ENCODE measurements at places on chromosomes 12 and 14. TPM values are rescaled to one million over a fixed set of nuclear protein-coding genes. Genes with fewer than 3 reads are reported as not detected.

STAT2 gene
- total RNA-seq: 77.7 TPM

CMAS gene
- 139 TPM for total RNA-seq

SPIC gene
- total RNA-seq: not detected

MFAP5 gene
- total RNA-seq: 10.9 TPM

RNASE4 gene
- 62.1 TPM for total RNA-seq

IL22 gene
- total RNA-seq: not detected

SIX1 gene
- not detected for total RNA-seq

LIMA1 gene
- 279 TPM for total RNA-seq

PRPH gene
- total RNA-seq: 5.5 TPM

LRRC10 gene
- not detected for total RNA-seq

SLCO1C1 gene
- total RNA-seq: 1.1 TPM

CLEC4C gene
- not detected for total RNA-seq

CLEC4E gene
- total RNA-seq: not detected

KRT77 gene
- total RNA-seq: not detected

PCED1B gene
- total RNA-seq: 1.0 TPM

ATG14 gene
- total RNA-seq: 6.3 TPM

SCNN1A gene
- 289 TPM for total RNA-seq

HHIPL1 gene
- total RNA-seq: 1.0 TPM

DNA sequence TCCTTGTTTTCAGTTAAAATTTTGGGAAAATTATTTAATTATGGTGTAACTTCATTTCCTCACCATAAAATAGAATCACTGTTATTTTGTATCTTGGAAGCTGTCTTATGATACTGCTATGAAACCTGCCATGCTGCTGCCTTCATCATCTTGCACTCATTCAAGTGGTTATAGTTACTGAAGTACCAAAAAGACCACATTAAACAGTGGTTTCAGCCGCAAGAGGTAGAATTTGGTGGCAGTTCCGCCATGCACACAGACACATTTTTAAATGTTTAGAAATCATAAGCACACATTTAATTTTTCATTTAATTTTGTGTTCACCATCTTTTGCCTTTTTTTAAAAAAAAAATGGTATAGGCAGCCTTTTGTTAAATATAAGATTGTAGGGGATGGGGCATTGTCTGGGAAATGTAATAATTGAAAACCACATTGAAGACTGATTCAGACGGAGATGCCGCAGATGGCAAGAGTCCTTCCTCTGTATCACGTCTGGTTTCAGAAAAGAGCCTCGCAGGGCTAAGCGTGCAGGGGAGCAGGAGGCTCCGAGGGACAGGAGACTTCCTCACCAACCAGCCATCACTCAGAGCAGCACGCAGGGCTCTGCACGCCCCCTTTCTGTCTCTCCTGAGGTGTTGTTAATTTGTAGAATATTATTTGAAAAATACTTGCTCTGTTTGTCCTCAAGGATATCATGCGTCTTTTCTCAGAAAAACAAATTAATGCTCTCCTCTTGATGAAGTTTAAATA, 115.2 kb upstream of the PELI2 start:
- no peak for DNase-seq

DNA sequence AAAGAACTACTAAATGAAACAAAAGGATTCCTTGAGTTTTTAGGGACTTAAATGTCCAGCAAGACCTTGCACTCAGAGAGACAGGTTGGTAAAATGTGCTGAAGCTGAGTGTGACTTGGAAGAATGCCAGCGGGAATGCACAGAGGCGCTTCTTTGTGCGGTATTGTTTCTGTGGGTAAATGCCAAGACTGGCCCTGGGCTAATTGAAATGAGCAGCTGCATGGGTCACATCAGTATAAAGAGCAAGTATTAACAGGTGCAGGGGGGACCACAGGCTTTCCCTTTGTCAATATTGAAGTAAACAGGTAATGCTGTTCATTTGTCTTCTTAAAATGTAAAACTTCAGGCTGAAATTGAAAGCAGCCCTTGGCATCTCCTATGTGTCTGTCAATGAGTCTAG, 74.3 kb downstream of the LMO3 start:
- DNase-seq: no peak

GRCh38 chr12:49582201-49582600, 14.3 kb upstream of the MCRS1 start:
- no peak for DNase-seq

- DNase-seq: no peak
These were observed 12.6 kb downstream of the DDX55 start for GRCh38 chr12:123614531-123614930.

DNA sequence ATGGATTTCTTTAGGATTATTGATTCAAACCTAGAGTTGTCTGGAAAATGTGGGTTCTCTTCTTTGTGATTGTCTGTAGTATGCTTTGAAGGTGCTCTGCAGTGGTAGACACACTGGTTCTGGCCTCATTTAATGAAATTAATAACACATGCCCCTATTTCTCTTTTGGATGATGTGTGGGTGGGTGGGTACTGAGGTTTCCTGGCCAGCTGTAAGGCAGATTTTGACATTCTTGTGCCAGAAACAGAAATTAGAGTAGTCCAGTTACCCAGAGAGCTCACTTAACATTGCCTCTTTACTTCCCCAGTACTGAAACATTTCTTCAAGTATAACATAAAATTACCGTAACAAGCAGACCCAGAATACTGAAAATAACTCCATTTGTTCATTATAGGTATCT, 14.4 kb downstream of the TSFM start:
- no peak for DNase-seq

GRCh38 chr14:94473666-94474410, 2.2 kb downstream of the SERPINA9 start:
- DNase-seq: no peak

- no peak for DNase-seq
These were observed 498 bp downstream of the SLC39A2 start for GRCh38 chr14:20999591-20999990.

DNA sequence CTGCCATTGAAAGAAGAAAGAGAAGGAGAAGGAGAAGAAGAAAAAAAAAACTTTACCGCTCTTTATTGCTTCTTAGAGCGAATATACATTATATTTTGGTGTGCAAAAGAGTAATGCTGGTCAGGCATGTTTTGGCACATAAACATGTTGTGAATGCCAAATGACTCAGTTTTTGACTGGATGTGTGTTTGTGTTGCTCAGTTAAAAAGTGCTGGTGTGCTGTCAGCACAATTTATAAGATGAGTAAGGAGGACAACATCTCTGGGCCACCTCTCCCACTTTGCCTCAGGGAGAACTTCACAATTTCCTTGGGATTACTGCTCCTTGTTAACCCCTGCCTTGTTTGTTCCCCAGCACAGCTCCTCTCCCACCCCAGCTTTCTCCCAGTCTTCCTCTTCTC, 584.8 kb downstream of the ETNK1 start:
- no peak for DNase-seq

- DNase-seq: peak; percentile 61
These were observed 43.5 kb downstream of the ERH start for GRCh38 chr14:69354383-69355153.

DNA sequence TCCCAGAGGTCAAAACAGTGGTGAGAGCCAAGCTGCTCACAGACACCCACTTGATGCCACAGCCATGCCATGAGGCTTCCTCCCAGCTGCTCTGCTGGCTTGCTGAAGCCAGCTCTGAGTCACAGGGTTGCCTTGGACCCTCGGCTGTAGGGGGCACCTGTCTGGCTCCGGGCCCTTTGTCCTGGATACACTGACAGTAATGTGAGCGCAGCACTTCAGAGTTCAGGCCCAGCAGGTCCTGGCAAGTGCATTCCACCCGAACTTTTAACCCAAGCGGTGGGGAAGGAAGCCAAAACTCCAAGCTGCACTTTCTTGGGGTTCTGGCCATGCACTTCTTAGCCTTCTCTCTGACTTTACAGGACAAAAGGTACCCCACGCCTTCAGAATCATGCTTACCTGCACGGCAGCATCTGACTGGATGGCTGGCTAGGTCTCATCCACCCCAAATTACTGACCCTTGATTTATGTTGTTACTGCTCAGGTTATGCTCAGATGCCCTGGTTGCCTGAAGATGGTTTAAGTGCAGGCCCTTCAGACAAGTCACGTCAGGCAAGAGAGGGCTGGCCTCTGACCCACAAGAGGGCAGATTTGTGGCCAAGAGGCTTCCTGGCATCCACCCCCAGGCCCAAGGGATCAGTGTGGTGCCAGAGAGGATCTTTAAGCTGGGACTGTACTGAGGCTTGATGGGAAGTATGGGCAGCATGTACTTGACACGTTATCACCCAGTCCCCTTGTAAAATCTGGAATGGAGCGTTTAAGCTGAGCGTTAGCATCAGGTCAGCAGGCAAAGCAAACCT, 24.8 kb downstream of the SLC25A29 start:
- DNase-seq: no peak

- DNase-seq: peak; percentile 21
These were observed 136.8 kb downstream of the CALM1 start for GRCh38 chr14:90533591-90534021.

- no peak for DNase-seq
These were observed 49.0 kb downstream of the MDGA2 start for GRCh38 chr14:47626151-47627035.

GRCh38 chr12:75814851-75815754, 216.5 kb downstream of the PHLDA1 start:
- no peak for DNase-seq

GRCh38 chr12:65372574-65372973, 94.1 kb downstream of the MSRB3 start:
- no peak for DNase-seq

DNA sequence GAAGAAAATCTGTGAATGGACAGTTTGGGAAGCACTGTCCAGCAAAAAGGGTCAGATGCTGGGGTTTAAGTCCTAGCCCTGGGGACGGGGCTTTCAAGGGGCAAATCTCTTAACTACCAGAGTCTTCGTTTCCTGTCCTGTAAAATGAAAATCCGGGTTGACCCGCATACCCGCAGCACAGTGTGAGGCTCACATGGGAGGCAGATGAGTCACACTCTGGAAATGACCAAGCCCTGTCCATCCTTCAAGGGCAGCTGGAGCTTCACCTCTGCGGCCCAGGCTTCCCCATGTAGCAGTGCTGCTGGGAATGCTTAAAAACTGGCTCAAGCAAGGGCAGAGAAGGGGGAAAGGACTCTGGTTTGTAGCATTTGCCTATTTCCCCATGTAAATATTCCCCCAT, 19.0 kb downstream of the FAM181A start:
- DNase-seq: no peak

DNA sequence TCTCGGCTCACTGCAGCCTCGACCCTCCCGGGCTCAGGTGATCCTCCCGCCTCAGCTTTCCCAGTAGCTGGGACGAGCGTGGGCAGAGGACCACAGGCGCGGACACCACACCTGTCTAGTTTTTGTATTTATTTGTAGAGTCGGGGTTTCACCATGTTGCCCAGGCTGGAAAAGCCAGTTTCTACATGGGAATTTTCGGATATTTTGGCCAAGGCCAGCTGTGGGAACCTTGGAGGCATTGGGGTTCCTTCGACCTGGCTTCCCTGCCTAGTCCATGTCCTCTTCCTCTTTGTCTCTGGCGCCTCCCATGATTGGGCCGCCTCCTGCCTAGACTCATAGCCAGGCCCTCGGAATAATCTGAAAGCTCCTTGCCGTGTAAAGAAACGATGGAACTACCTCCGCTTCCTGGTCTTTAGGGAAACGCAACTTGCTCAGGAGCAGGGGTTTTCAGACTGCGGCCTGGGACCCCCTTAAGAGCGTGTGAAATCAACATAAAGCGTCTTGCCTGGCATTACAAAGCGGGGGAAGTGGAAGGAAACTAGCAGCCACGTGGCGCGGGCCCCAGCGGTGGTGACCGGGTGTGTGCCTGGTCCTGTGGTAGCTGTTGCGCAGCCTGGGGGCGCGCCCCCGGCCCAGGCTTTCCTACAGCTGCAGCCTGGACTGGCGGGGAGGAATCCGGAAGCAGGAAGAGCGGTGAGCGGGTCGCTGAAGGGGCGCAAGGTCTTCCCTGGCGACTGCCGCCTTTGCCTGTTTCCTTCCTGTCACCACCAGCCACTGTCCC, 1.4 kb upstream of the HSP90AA1 start:
- DNase-seq: peak; percentile 63

DNA sequence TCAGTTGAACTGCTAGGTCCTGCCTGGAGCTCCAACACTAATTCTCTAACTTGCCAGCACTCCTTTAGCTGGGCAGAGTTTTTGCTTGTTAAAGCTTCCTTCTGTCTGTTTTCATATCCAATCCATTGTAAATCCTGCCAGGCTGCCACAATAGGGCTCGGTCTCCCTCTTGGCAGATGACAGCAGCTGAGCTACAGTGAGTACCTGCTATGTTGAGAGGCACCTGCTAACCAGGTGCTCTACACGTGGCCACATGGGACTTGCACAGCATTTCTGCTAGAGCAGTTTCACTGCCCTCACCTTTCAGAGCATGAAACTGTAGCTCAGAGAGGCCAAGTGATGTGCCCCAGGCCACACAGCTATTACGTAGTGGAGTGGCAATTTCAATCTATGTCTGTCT, 106.6 kb upstream of the NOS1 start:
- DNase-seq: no peak

GRCh38 chr14:32818581-32818980, 120.1 kb upstream of the NPAS3 start:
- DNase-seq: no peak

DNA sequence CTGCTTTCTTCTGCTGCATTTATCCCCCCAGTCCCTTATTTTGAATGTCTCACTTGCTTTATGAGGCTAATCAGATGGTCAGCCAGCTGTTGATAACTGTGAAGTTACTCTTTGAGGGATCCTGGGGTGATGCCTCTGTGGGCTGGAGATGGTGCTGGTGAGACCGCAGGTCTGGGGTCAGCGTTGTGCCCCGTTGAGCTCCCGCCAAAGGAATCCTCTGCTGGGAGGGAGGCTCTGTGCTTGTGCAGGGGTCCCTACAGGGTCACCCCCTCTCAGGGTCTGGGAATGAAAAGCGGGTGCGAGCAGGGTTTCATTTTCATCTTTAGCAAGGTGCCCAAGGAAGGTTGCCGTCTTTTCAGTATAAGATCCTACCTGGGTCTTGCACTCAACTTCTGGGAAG, 161.2 kb upstream of the RTL1 start:
- DNase-seq: no peak

GRCh38 chr14:93075891-93076290, 39.8 kb downstream of the ITPK1 start:
- no peak for DNase-seq

- DNase-seq: no peak
These were observed 140.5 kb downstream of the KCNA5 start for GRCh38 chr12:5184186-5184585.

GRCh38 chr12:47779301-47779942, 6.4 kb downstream of the SLC48A1 start:
- peak; percentile 88 for DNase-seq

GRCh38 chr12:79834712-79835376, 100.1 kb downstream of the PPP1R12A start:
- no peak for DNase-seq

- no peak for DNase-seq
These were observed 4.1 kb upstream of the PCNX4 start for GRCh38 chr14:60087668-60088067.
